ENCODE measurements at places on chromosomes 5 and 9.

GRCh38 chr5:9861666-9862256 is 231.6 kb upstream of the TAS2R1 start:
- DNase-seq: no peak

DNA sequence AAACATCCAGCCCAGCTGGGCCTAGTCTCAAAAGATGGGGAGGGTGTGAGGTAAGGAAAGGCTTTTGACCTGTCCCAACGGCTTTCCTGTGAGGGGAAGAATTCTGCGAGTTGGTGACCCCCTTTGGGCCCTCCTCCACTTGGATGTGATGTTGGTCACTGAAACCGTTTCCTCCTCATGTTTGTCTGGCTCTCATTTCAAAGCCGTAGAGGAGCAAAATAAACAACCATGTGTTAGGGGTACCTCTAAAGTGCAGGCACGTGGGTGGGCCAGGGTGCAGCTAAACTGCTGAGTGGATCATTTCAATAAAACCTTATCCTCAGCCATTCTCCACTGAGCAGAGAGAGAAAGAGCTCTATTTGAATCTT is 84.3 kb upstream of the MELK start:
- DNase-seq: no peak

DNA sequence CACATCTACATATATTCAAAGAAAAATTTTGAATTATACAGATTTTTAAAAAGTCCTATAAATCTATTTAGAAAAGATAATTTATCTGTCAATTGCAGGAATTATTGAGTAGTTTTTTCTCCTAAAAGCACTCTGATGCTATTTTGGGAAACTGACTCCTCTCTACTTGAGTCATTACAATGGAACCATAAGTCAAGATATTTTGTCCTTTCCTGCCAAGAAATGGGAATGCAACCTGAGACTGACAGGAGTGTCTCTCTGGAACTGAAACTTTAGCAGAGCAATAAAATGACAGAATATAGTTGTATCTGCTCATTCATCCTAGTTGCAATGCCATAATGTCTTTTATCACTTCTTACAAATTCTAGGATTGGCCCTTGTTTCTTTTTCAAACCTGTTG is 48.6 kb downstream of the CARTPT start:
- no peak for DNase-seq

DNA sequence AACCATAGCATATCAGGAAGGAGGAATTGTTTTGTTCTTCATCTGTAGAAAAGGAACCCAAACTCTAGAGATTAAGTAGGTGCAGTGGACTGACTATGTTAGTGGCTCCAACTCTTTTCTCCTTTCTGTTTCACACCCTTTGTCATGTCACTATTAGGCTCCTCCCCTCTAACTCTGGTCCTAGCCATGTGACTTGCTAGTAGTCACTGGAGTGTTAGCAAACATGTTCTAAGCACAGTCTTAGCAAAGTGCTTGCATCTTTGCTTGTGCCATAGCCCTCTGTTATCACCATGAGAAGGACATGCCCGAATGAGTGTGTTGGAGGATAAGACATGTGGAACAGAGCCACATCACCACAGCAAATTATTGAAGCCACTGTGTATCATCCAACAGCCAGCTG is 55.4 kb upstream of the PPP3R2 start:
- no peak for DNase-seq

- no peak for DNase-seq
Measured at GRCh38 chr5:103216137-103216536, 42.4 kb upstream of the MACIR start.

DNA sequence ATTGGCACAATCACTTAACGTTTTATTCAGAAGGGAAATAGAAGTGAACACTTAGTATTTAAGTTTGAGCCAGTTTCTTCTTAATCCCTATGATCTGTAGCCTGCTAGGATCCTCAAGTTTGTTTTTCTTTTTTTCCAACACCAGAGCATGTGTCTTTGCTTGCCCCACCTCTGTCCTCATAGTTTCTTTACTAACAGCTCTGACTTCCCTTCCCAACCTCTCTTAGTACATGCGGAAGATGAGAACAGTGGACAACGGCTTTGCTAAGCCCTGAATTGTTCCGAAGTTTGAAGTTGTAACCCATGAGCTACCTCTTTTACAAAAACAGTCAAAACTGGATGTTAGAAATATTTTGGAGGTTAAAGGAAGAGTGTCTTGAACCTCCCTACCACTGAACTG is 61.7 kb upstream of the TAF11L2 start:
- no peak for DNase-seq

DNA sequence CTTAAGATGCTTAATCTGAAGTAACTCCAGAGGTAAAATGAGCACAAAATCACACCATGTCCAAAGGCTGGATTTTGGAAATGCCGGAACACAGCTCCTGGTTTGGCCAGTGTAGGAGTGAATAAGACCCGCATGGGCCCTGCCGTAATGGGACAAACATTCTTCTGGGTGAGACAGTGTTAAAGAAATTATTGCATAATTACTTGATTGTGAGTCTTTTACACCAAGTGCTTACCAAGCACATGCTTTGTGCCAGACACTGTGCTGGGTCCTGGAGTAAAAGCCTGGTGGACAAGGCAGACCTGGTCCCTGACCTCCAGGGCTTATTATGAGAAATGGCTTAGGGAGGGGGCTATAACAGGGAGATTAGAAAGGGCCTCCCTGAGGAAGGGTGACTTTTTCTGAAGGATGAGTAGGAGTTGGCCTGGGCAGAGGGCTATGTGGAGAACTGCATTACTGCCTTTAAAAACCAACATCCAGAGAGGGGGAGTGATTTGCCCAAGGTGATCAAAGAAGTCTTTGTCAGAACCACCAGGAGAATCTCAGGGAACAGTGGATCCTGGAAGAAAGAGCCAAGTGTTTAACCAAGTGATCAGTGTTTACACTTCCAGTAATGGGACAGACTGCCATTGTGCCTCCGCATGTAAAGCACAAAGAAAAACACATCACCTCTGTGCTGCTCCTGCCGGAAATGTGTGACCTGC is 3.5 kb downstream of the PDE6A start:
- DNase-seq: no peak

- no peak for DNase-seq
Measured at GRCh38 chr5:139402561-139403158, 1.2 kb downstream of the SPATA24 start.
